ENCODE measurements at places on chromosomes 2 and 18.

GRCh38 chr18:37779220-37779619 is 213.6 kb upstream of the CELF4 start:
- DNase-seq = no peak

DNA sequence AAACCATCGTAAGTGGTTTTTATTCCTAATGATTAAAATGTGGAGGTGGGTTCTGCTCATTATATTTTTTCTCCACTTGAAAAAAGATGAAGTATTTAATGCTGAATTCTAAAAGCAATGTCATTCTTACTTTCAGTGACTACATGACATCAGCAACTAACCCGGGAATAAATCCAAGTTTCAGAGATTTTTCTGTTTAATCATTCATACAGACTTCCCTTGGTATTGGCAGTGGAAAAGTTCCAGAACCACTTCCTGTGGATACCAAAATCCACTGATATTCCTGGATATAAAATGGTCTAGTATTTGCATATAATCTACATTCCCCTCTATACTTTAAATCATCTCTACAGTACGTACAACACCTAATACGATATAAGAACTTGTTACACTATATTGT is 128.6 kb downstream of the ZNF532 start:
- no peak for DNase-seq

- DNase-seq = no peak
Measured at GRCh38 chr2:179417436-179417949, 152.9 kb upstream of the SESTD1 start.

DNA sequence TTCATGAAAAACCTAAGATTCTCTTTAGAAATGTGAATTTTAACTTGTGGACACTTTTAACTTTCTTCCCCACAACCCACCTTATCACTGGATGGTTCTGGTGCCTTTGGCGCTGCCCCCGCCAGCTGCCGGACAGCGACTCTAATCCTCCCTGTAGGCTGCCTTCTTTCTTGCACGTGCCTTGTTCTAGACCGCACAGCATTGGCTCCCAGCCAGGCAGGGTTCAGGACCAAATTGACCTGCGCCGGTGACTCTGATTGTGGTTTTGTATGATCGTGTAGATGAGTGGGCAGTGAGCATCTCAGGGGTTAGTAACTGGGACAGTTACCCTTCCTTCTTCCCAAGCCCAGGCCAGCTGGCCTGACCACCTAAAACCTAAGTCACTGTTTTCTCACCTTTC is 106.8 kb downstream of the ASAP2 start:
- no peak for DNase-seq

GRCh38 chr2:10242998-10243925 is 59.4 kb upstream of the HPCAL1 start:
- peak; percentile 35 for DNase-seq
